Stimulated activated CD4-positive, alpha-beta T cell treated with anti-CD3 and anti-CD28 coated beads, Interleukin-15, amount 100 ng/mL, for 1 hour (primary cell): ENCODE measurements at places on chromosomes 7 and 10.

DNA sequence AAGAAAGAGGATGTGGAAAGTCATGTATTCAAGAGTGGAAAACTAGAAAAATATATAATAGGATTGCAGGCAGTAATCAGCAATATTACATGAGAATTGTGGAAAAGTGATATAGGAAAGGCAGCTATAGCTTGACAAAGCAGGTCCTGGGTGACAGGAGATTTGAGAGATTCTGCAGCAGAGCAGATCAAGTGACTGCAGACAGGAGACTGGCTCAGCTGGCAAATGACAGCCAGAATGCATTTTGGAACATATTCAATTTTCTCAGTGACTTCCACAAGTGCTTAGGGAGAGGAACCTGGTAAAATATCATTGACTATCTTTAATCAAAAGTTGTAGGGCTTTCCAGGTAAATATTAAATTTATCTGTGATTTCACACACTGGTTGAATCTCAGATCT, 260.5 kb upstream of the CACNA2D1 start:
- no peak for DNase-seq

- DNase-seq, result no peak
Observed at GRCh38 chr10:71683301-71683700, 36.3 kb downstream of the C10orf105 start.

DNA sequence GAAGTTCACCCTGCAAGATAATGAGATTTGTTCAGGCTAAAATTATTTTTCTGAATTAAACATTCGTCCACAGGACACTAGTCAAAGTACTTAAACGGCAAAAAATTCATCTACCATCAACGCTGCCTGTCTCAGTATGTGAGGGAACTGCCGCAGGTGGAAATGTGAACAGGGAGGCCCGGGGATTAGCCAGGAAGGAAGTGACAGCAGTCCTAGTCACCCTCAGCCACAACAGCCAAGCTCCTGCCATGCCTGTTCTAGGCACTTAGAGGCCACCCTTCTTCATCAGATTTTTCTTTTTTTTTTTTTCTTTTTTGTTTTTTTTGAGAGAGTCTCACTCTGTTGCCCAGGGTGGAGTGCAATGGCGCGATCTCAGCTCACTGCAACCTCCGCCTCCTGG, 9.4 kb downstream of the NUDT5 start:
- no peak for DNase-seq

- no peak for DNase-seq
Observed at GRCh38 chr7:102320601-102321350, 34.1 kb downstream of the SH2B2 start.

DNA sequence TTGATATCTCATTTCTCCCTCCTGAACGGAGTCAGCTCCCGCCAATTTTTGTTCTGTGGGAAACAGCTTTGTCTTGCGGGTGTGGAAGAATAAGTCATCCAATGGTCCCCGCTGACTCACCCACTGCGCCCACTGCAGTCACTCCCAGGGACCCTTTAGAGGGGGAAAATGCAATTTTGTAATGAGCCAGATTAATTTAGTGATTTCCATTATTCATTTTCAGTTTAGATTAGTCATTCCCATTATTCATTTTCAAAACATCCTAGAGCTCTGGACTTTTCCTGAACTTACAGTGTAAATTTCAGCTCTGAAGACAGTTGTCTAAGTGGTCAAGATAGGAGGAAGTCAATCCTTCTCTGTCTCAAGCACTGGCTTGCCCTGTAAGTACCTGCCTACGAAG, 154.9 kb upstream of the TMEM72 start:
- DNase-seq, result no peak

DNA sequence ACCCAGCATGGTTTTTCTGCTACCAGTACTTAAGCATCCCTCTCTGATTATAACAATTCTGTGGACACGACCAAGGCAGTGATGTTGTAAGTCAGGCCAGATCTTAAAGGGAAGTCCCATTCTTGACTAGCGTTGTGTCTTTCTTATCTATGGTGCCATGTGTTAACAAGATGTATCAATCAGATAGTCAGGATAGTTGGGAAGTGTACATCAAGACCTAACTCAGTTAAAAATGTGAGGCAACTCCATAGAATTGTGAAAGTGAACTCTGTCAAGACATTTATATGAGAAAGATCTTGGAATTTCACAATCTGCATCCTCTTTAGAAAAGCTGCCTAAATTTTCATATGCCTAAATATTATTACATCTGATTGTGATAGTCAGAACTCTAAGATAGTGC, 341.7 kb upstream of the SEMA3D start:
- no peak for DNase-seq

DNA sequence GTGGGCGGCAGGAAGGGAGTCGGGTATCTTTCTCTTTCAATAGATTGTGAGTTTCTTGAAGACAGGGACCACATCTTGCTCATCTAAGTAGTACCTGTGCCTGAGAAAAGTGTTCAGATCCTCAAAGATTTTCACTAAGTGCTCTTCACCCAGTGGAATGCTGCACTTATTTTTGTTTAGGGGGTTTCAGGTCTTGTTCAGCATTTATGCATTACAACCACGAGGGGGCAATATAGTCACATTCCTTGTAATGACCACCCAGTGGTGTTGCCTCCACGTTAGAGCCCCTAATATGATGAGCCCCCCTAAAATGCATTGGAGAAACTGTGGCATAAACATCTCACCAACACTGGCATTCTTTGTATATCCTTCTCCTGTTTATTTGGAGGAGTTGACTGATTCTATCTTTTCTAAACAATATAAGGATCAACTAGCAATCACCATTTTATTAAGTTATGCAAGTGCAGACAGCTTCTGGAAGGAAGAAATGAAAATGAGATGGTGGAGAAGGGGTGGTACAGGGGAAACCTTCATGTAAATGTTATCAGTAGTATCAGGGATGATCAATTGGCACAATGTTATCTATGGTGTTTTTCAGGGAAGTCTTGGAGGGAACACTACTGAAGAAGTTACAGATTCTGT, 3.1 kb upstream of the PAPSS2 start:
- DNase-seq, result no peak

DNA sequence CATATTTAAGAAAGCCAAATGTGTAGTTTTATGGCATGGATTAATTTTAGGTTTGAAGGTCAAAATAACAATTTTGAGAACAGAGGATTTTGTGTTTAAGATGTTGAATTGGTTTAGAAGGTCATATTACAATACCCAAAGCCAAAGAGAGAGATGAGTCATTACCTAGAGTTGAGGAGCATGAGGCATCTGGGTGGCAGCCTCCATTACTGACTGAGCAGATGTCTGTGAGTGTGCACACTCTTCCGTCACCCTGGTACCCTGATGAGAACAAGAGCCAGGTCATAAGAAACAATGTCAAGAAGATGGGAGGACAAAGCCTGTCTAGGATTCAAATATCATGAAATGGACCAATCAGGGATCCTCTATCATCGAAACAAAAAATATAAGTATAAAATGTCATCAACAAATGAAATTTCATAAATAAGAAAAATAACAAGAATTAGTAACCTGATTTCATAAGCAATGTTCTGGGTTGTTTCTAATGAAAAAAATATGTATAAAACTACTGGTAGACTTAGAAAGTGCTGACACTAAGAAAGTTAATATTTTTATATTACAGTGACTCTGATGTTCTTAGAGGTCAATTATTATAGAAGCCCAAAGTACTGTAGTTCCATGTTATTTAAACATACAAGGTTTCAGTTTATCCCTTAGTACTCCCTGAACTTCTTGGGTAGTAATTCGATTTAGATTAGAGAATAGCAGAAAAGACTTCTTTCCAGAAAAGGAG, 20.0 kb downstream of the CUBN start:
- no peak for DNase-seq

- no peak for DNase-seq
Observed at GRCh38 chr10:126349101-126349500, 39.2 kb downstream of the ADAM12 start.

GRCh38 chr10:72426986-72427385, 72.3 kb upstream of the DNAJB12 start:
- DNase-seq, result no peak

- no peak for DNase-seq
Observed at GRCh38 chr7:152144557-152145245, 119.2 kb downstream of the GALNT11 start.

GRCh38 chr7:102119213-102119651, 167.4 kb upstream of the SH2B2 start:
- no peak for DNase-seq

DNA sequence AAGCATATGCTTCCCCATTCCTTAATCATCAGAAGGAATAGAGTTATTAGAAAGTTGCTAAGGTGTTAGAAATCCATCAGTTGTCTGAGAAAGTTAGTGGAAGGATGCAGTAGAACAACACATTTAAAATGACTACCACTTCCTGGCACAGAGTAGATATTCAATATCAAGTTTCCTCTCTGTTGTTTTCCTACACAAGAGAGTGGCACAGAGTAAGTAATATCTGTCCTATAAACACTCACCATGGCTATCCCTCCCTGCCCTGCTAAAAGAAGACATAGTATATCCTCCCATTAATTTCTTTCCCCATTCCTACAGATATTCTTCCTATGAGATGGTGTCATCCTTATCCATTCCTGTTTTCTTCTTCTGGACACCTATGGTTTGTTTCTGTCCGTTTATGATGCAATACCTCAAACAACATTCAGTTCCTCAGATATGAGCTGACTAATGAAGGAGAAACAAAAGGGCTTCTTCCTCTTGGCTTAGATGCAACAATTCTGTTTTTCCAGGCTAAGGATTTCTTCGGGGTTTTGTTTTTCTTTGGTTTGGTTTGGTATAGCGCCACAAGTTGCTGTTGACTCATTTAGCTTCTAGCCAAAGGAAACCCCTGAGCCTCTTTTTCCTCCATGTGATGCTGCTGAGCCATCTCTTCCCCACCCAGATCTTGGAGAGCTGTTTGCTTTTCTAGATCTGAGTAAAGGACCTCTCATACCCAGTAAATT, 32.9 kb upstream of the BPGM start:
- no peak for DNase-seq
